ENCODE measurements at places on chromosomes 6 and 20.

- no peak for DNase-seq
Measured at GRCh38 chr6:42429836-42430235, 21.9 kb downstream of the TRERF1 start.

DNA sequence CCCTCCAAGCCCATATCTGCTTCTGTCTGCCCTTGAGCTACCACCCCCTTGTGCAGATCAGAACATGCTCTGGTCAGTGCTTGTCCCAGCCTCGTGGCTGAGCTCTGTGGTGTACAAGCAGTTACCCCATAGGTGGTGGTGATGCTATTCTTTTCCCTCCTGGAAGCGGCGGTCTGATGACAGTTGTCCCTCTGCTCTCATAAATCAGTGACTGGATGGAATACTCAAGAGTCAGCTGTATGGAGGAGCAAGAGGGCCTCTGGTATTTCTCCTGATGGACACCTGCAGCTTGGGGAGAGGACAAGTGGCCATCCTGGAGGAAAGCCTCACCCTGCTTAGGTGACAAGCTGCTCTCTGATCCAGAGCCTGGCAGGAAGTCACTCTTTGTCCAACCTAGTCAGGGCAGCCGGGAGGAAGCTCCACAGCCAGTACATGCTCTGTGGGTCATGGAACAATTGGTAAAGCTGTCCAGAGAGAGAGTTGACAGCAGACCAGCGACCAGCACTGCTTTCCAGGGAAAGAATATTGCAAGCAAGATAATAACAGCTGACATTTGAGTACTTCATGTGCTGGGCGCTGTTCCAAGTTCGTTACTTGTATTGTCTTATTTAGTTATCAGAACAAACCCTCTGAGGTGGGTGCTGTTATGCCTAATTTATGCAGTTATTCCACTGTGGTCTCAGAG, 47.1 kb downstream of the SCAND1 start:
- no peak for DNase-seq

DNA sequence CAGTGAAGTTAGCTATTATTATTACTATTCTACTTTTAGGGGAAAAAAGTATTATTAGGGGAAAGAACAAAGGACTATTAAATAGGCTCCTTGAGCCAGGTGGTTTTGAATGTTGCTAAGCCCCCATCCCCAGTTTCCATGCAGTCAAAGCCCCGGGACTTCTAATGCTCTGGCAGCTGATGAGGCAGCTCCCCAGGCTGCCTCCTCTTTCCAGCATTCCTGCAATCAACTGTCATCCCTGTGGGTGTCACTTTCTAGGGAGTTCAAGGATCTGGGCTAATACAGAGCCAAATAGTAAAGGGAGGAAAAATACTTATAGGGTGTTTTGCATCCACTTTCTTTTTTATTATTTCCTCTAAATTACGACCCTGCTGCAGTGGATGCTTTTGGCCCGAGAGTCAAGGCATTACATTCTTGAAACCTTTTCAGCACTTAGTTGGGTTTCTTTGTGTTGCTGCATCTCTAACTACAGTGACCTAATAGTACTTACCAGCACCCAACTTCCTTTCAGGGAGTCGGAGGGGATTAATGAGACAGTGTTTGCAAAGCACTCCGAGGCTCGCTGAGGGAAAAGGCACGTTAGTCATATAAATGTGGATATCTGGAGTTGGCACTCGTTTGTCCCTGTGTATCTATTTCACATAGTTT, 303.9 kb upstream of the MAP3K7 start:
- no peak for DNase-seq

DNA sequence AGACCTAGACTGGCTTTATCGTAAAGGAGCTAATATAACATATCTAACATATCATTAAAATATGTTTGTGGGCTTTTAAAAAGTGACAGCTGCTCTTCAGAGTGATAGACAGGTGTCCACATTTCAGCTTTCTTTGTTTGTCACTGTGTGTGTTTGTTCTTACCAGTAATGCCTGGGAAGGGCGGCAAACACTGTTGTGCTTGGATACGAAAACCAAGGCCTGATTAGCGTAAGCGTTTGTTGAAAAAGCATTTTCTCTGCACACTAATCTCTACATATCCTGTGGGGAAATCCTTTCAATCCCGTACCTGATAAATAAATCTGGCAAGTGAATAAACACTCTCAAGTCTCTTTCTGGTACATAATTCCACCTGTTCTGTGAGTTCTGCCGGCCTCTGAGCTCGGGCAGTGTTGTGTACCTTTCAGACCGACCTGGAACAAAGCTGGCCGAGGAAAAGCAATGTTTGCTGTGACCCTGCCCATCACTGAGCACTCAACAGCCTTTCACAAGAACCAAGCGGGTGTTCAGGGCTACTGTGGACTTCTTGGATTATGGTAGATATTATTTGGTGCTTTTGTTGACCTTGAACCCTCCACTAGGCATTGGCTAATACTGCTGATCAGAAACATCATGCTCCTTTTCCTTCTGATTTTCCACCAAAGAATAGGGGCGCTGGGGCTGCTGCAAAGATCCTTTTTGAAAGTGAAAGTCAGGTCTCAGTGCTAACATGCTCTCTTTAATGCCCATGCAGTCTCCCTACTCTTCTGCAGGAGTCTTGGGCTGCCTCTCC, 100.4 kb downstream of the CD83 start:
- no peak for DNase-seq

- no peak for DNase-seq
Measured at GRCh38 chr20:63062188-63063140, 55.7 kb upstream of the BHLHE23 start.

DNA sequence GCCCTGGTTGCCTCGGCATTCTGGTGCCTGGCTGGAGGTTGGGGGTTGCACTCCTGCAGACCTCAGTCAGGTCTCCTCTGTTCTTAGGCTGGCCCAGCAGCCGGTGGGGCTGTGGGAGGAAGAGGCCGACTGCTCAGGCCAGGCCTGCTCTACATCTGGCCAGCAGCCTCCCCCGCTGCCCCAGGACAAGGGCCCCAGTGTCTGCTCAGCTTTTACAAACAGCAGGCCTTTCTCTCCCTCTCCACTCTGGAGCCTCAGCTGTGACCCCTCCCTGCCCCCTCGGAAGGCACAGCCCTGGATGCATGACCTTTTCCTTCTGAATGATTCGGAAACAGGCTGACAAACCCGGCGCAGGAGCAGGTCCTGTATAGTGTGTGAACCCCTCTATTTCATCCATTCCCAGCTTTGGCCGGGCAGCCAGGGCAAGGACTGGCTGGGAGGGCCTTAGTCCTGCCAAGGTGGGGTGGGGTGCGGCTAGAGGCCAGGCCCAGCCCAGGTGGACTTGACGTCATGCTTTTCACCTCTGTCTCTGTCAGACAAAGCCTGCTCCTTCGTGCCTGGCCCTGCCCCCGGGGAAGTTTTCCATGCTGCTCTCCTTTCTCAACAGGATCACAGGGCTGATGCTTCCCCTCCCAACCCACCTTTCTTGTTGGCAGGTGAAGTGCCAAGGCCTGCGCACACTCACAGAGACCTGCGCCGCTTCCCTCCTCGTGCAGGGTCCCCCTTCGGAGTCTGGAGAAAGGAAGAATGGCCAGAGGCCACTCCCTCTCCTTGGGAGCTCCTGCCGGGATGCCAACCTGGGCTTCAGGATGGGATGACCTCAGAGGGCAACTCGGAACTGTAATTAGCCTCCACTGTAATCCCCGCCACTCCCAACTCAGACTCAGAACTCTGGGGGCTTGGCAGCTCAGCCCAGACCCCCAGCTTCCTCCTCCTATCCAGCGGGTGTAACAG, 10.1 kb upstream of the ITPR3 start:
- DNase-seq = no peak

DNA sequence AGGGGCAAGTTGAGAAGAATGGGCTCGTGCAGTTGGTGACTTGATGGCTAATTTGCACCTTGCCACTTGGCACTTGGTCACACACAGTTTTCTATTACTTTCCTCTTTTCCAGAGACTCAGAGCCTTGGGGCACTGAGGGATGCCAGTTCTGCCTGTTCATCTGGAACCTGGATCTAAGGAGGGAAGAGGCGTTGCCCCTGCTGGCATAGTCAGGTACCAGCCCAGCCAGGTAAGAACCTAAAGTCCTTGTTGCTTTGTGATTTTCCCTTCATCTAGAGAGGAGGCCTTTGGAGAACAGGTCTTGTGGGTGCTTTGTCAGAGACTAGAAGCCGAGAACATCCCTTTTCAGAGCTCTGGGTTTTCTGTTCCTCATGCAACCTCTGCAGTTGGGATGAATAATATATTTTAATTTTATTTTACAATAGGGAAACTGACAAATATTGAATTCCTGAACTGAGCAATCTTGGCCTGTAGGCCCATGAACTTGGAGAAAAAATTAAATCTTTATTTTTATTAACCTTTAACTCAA, 11.4 kb downstream of the SYTL3 start:
- DNase-seq = no peak

DNA sequence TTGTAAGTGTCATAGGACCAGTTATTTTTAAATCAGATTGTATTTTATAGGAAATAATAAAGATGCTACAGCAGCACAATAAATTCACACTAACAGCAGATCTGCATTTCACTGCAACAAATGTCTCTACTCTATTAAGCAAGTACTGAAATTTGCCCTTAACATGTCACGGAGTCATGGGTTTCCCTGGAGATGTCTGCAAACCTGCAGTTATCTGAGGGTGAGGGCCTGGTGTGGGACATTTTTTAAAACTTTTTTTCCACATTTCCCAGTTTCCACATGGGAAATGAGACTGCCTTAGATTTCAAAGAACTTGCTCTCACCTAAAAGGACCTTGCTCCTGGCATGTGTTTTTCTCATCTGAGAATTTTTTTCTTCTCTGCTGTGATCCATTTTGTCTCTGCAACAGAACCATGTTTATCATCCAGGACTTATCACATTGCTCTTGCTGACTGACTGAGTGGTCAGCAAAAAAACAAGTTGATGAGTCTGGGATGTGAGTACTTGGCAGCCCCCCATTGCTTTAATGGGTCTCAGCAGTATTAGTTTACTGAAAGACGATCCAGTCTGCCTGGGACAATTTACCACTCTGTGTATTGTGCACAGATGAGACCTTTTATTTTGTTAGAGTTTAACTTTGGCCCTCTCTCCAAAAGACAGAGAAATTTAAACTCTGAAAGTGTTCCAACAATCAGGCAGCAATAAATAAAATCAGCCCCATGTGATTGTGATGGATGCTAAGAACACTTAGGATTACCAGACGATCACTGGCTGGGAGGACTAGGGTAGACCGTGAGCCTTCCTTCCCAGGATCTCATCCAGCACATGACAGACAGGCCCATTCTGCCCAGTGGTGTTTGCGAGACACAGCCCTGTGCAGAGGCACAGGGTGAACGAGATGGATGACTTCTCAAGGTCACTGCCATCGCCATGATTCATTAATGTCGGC, 268.8 kb downstream of the BTBD9 start:
- no peak for DNase-seq

DNA sequence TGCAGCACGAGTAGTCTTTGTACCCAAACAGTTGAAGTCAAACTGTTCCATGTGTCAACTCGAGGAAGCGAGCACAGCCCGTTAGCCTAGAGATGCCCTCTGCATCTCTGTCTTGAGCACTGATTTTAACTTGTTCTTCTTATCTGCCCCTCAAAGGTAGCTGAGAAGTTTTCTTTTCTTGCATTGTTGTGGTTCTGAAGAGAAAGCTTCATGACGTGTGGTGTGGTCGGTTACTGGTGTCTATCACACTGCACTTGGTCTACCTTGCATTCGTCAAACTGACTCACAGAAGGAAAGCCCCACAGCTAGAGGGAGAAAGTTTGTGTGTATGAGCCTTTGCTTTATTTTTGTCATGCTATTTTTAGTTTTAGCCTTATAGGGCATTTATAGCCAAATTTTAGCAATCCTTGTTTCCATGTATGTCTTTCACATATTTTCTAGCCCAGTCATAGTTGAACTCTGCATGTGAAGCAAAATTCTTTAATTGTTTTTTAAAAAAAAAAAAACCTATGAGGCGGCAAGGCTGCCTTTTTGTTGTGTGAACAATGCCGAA, 115.1 kb downstream of the JAG1 start:
- DNase-seq = no peak

DNA sequence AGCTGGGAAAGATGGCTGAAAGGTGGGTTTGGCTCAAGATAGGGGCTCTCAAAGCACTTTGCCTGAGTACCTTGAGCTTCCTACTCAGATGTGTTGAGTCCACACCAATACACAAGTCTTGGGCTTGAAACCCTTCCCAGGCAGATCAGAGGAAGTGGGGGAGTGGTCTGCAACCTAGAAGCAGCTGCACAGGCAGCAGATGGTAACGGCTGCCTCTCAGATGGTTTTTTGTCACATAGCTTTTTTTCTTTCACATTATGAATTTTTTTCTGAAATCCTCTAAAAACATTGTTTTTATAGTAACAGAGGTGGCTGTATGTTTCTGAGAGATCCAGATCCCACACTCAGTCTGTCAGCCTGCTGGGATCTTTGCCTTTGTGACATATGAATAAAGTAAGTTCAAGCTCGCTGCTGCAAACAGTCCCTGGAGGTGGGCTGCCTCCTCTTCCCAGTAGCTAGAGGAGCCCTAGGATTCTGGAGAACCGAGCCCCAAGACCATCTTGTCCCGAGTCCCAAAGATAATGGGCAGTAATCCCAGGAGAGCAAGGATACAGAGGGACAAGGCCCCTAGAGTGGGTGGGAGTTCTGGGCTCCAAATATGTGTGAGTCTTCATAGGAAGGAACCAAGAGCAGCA, 97.1 kb upstream of the TOP1 start:
- no peak for DNase-seq

DNA sequence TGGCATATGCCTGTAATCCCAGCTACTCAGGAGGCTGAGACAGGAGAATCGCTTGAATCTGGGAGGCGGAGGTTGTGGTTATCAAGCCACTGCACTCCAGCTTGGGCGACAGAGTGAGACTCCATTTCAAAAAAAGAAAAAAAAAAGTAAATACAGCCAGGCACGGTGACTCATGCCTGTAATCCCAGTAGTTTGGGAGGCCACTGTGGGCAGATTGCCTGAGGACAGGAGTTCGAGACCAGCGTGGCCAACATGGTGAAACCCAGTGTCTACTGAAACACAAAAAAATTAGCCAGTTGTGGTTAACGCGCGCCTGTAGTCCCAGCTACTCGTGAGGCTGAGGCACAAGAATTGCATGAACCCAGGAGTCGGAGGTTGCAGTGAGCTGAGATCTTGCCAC, 1.5 kb upstream of the NINL start:
- DNase-seq = no peak

- DNase-seq = no peak
Measured at GRCh38 chr6:89977808-89978748, 83.8 kb downstream of the GJA10 start.
